ENCODE measurements at places on chromosomes 6 and 20.

- DNase-seq: peak; percentile 4
Measured at GRCh38 chr20:47620808-47621805, 119.4 kb downstream of the NCOA3 start.

- no peak for DNase-seq
Measured at GRCh38 chr6:138229663-138230179, 11.4 kb upstream of the PBOV1 start.

GRCh38 chr6:136066005-136066404 lies 184.1 kb downstream of the MTFR2 start:
- no peak for DNase-seq

GRCh38 chr6:87723170-87724078 lies 21.4 kb upstream of the AKIRIN2 start:
- no peak for DNase-seq

DNA sequence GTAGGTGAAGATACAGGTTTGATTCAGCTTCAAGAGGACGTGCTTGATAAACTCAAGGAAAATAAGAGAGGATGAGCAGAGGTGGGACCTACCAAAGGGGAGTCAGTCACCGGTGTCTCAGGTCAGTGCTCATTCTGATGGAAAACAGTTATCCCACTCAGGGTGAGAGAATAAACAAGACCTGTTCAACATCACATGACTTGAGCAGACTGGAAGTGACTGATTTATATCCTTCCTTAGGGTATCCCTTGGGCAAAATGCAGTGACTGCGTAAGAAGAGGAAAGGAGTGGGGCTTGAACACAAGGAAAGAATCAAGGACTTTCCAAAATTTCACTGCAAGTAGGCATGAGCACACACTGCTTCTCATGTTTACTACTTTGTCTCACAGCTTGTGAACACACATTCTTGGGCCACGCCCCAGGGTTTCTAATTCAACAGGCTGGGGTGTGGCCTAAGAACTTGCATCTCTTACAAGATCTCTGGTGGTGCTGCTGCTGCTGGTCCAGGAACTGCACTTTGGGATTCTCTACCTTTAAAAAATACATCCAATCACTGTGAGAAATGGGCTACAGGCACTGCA lies 11.6 kb downstream of the CST3 start:
- no peak for DNase-seq

- no peak for DNase-seq
Measured at GRCh38 chr20:44734938-44735337, 10.7 kb upstream of the KCNK15 start.

DNA sequence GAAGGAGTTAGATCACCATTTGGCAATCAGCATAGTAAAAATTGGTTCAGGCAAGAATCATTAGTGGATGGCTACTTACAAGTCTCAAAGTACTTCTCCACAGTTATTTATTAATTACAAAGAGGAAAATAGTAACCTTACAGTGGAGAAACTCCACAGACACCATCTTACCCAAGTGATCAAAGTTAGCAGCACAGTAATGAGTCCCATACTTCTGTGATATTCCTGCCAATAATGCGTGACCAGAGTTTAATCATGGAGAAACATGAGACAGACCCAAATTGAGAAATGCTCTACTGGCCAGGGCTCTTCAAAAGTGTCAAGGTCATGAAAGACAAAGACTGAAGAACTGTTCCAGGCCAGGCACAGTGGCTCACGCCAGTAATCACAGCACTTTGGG lies 9.5 kb downstream of the TBC1D7 start:
- DNase-seq: no peak

- no peak for DNase-seq
Measured at GRCh38 chr6:121823437-121823851, 388.0 kb downstream of the GJA1 start.

Measured in NCI-H187 treated with DMSO at 0.1 percent for 48 hours (cell line).